Neural progenitor cell (in vitro differentiated cells): ENCODE measurements at places on chromosomes 16 and 17.

DNA sequence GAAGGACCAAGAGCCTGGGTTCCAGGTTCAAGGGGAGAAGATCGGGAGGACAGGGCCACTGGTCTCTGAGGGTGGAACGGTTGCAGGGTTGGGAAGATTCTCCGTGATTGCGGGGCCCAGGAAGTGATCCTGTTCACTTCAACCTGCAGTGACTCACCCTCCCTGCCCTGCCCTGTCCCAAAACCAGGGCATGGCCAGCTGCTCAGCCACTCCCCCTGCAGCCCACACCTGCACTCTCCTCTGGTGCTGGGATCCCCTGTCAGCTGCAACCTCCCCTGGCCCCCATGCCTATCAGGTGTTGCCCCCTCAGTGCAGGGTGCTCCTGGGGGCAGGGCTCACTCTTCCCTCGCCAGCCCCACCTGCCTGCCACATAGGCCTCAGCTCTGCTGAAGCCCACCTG lies 1.1 kb downstream of the RUNDC3A start:
- DNase-seq, result no peak

DNA sequence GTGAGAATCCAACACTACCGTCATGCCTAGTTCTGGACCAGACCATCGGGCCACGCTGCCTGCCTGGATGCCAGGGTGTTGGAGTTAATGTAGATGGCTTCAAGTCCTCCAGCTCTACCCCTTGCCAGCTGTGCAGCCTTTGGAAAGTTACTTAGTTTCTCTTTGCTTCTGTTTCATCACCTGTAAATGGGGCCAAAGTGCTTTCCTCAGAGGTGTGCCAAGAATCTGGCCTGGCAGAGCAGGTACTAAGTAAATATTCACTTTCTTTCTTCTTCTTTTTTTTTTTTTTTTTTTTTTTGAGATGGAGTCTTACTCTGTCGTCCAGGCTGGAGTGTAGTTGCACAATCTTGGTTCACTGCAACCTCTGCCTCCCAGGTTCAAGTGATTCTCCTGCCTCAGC lies 159.5 kb upstream of the RPL38 start:
- DNase-seq, result no peak

DNA sequence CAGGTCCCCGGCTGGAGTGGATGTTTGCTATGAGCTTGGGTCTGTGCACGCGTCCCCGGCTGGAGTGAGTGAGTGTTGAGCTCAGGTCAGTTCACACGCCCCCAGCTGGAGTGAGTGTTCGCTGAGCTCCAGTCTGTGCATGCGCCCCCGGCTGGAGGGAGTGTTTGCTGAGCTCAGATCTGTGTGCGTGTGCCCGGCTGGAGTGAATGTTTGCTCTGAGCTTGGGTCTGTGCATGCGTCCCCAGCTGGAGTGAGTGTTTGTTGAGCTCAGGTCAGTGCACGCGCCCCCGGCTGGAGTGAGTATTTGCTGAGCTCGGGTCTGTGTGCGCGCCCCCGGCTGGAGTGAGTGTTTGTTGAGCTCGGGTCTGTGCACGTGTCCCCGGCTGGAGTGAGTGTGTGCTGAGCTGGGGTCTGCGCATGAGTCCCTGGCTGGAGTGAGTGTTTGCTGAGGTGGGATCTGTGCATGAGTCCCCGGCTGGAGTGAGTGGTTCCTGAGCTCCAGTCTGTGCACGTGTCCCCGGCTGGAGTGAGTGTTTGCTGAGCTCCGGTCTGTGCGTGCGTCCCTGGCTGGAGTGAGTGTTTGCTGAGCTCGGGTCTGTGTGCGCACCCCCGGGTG lies 284.2 kb downstream of the SNX29 start:
- DNase-seq, result peak; percentile 71

GRCh38 chr16:62391940-62392339 lies 355.7 kb upstream of the CDH8 start:
- no peak for DNase-seq
